ENCODE measurements at places on chromosomes 3 and 15.

DNA sequence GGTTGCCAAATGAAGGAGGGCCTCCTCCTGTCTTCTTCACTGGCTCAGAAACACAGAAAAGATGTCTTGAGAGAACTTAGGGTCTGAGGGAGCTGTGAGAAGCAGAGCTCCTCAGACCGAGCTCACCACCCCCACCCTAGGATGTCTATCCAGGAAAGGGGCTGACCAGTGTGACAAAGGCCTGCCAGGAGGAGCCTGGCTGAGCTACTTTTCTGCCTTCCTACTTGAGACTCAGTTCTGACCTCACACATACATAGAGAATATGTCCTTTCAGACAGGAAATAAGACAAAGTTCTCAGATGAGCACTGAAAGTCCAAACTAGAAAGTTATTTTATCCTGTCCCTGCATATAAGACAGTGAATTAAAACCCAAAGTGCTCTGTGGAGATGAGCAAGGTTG is 54.5 kb downstream of the KIF9 start:
- no peak for DNase-seq

- DNase-seq = no peak
Observed at GRCh38 chr3:33052671-33053070, 44.3 kb downstream of the GLB1 start.

GRCh38 chr3:185084901-185085300 is 68.0 kb downstream of the C3orf70 start:
- no peak for DNase-seq

- no peak for DNase-seq
Observed at GRCh38 chr15:89329329-89330084, 5.1 kb downstream of the POLG start.

DNA sequence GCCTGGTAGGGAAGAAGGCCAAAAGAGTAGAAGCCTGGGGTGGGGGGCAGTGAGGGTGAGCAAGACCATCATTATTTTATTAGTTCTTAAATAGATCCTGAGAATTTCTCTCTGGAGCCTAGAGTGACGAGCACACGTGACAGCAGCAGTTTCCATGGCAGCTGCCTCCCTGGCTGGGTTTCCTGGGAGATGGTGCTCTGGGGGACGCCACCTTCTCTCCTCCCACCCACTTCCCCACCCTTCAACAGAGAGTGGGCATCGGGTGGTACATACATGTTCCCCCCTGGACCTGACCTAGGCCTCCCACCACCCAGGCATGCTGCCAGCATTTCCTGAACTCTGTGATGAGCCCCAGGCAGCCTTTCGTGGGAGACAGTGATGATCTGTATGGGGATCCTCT is 12.9 kb downstream of the CELF6 start:
- no peak for DNase-seq

GRCh38 chr3:194387276-194387675 is 11.8 kb downstream of the GP5 start:
- DNase-seq = peak; percentile 55

DNA sequence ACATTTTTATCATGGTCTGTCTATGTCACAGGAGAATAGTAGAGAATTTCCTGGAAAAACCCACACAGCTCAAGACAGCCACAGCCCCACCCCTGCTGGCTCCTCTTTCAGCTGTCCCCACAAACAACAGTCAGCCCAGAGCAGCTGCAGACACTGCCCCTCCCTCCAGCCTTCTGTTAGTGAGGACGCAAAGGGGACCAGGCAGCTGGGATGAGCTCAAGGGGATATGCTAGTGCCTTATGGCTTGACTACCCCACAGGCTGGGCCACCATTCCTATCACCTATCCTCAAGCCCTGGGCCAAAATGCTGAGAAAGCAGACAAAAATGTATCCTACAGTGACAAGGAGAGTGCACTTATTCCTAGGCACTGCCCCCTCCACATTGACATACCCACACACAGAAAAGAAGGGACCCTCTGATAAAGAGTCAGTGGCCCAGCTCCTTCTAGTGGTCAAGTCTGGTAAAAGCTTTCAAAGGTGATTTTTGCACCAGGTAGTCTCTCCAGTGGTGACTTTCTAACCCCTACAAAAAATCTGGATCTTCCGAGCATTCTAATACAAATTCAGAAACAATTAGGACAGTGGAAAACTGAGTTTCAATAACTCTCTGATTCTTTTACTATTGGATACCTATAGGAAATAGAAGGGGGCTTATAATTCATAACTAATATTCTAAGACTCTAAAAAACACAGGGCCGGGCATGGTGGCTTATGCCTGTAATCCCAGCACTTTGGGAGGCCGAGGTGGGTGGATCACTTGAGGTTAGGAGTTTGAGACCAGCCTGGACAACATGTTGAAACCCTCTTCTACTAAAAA is 3.0 kb upstream of the MAP1A start:
- DNase-seq = no peak

- no peak for DNase-seq
Observed at GRCh38 chr3:50583897-50584296, 14.6 kb downstream of the HEMK1 start.

DNA sequence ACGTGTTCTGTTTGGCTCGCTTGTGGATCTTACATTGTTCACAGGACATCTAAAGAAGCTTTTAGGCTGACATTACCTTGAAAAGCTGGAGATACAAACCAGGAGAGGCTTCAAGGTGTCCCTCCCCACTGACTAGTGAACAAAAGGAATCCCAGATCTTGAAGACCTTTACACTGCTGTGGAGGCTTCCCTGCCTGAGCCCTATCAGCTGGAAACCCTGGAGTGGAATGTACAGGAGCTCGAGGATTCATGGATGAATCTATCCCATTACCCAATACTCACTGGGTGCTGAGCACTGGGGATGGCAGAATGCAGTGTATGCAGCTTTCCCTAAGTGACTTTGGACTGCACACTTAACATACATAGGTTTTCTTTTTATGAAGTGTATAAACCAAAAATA is 82.3 kb upstream of the MFGE8 start:
- no peak for DNase-seq

- DNase-seq = no peak
Observed at GRCh38 chr3:15387735-15388134, 39.6 kb downstream of the METTL6 start.

DNA sequence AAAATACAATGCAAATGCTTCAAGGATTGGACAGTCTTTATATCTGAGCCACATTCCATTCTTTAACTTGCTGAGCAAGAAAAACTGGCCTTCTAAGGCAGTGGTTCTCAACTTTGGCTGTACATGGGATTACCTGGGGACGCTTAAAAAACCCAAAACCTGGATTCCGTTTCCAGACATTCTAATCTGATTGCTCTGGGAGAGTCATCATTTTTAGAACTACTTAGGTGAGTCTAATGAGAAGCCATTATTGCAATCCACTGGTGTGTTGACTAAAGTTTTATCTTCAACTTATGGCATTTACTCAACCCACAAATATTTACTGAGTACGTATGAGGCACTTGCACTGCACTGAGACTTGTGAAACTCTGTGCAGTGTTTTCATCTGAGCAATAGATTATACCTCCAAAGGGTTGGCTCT is 195.7 kb upstream of the ATP11B start:
- DNase-seq = no peak

DNA sequence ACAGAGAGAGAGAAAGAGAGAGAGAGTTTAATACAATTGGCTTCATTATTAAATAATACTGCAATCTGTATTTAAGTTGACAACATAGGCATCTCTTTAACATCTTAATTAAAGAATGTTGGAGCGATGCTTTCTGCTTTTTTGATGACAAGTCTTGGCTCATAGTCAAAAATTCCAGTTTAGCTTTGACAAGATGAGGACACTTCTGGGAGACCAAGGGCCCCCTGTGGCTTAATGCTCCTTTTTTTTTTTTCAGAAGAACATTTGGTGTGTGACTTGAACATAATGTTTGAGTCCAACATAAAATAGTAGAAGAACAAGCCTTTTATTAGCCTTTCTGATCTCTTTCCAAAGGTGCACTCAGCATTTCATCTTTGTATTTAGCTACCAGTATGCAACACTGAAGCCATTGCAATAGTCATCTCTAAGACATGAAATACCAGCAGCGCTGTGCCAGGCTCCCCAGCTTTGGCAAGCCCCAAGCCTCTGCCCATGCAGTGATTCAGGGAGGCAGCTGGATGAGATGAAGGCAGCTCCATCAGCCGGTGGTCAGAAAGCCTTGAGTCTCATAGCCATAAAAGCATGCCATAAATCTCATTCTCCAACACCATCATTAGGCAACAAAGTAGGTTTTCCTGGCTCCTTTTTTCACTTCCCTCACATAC is 349.4 kb upstream of the SEMA6D start:
- DNase-seq = no peak

GRCh38 chr15:66692391-66692790 is 9.6 kb upstream of the SMAD6 start:
- no peak for DNase-seq

DNA sequence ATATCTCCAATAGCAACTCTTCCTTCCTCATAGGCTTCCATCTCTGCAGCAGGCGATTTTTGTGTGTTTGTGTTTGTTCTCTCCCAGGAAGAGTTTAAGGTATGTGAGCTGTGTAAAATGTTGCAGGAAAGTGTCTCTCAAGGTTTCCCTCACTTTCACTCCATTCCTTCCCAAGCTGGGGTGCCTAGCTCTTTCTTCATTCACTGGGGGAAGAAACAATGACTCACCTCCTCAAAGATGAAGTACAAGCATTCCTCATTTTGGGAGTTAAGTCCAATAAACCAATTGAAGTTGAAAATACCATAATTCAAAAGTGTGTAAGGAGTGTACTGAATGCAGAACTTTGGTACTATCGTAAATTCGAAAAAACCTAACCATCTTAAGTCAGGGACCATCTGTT is 422.7 kb upstream of the CFAP20DC start:
- DNase-seq = no peak

GRCh38 chr3:119542168-119542767 is 17.1 kb downstream of the CD80 start:
- no peak for DNase-seq

GRCh38 chr15:40302288-40302886 is 5.3 kb downstream of the PLCB2 start:
- no peak for DNase-seq

DNA sequence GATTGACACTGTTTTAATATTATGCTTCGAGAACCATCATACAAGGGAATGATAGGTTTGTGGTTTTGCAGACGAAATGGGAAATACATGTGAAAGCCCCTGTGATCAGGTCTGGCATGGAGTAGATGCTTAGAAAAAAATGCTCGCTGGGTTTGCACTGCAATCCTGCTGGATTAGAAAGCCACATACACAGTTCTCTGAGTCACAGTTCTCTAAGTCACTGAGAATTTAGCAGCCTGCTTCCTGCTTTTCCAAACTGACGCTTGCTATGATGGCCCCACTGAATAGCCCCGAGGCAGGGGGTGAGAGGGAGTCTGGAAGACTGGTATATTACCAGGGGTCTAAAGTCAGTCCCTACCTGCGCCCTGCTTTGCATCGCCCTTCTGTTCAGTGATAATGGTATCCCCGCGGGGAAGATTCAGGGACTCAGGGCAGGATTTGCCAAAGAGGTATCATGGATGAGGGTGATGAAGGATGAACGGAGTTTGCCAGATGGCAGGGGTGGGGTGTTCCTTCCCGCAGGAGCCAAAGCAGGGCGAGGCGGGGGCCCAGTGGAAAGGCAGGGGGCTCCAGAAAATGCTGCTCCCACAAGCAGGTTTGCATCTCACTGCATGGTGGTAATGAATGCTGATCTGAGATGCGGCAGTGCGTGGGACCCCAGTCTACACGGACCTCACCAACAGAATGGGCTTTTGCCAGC is 82.3 kb downstream of the IQSEC1 start:
- no peak for DNase-seq

DNA sequence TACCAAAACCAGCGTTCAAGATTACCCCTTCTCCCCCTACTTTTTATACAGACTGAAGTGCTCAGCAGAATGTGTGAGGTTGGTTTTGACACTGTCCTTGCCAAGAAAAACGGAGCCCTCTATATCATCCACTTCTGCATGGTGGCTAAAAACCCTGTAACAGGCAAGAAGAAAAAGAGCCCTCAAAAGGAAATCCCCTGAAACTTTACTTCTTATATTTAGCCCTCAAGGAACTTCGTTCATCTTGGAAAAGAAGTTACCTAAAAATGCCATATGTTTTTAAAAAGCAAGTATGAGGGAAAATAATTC is 473.6 kb downstream of the FOXP1 start:
- DNase-seq = no peak

- DNase-seq = no peak
Observed at GRCh38 chr3:112605285-112605684, 35.7 kb downstream of the CCDC80 start.

- DNase-seq = no peak
Observed at GRCh38 chr3:53826048-53826447, 20.2 kb downstream of the CHDH start.

GRCh38 chr3:177144922-177145321 is 52.4 kb downstream of the TBL1XR1 start:
- DNase-seq = no peak

GRCh38 chr3:189576486-189576885 is 54.7 kb upstream of the TP63 start:
- DNase-seq = no peak

- DNase-seq = no peak
Observed at GRCh38 chr3:196666001-196666867, 26.7 kb downstream of the NRROS start.
